T-cell (primary cell): ENCODE measurements at places on chromosomes 13 and 19. TPM values are rescaled to one million over a fixed set of nuclear protein-coding genes. Genes with fewer than 3 reads are reported as not detected.

Gene MUC16
- total RNA-seq: 0.16 TPM

DNA sequence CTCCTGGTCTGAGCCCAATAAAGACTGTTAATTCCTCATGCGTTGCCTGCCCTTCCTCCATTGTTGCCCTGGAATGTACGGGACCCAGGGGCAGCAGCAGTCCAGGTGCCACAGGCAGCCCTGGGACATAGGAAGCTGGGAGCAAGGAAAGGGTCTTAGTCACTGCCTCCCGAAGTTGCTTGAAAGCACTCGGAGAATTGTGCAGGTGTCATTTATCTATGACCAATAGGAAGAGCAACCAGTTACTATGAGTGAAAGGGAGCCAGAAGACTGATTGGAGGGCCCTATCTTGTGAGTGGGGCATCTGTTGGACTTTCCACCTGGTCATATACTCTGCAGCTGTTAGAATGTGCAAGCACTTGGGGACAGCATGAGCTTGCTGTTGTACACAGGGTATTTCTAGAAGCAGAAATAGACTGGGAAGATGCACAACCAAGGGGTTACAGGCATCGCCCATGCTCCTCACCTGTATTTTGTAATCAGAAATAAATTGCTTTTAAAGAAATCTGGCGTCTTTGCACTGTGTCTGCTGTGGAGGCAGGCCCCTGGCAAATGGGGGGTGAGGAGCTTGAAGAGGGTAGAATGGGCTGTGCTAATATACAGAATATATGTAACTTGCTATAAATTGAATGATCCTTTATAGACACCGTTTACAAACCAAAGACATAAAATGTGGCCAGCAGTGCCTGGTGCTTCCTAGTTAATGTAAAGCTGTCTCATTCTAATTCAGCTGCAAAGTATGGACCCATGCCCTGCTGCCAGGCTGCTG, 4.2 kb upstream of the RPS11 start:
- no peak for DNase-seq

DNA sequence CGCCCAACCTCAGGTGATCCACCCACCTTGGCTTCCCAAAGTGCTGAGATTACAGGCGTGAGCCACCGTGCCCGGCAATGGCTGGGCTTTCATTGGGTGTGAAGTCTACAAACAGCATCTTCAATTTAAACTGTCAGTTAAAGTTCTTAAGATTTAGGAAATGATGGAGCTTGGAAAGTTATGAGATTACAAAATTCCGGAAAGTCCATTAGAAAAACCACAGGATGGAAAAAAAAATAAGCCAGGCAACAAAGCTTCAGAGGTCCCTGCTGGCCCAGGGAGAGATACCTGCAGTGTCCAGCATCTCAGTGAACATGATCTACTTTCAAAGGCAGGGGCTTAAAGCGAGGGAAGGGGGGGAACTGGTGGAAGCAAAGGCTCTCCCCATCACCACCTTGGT, 4.6 kb upstream of the ZNF587B start:
- no peak for DNase-seq

DNA sequence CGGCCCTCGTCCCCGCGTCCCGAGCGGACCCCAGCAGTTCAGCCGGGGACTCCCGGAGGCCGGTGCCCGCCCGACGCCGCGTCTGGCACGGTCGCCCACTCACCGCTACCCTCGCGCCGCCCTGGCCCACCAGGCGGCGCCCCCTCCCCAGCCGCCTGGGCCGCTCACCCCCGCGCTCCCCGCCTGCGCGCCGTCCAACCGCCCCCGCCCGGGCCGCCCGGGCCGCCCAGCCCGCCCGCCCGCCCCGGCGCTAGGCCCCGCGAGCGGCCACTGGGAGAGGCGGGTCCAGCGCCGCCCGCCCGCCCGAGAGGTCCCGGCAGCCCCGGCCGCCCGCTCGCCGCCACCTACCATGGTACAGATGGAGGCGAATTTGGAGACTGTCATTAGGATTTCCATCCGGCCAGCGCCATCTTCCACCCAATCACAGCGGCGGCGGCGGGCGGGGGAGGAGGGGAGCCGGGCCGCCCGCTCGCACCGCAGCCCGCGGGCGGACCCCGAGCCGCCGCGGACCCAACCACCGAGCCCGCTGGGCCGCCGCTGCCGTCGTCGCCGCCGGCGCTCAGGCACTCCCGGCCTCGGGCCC, at the start of gene USP12:
TSS of gene USP12 (minus strand) at position 568 of the 583 bp plus-strand sequence. CDS start at position 396, 172 bp downstream.
- DNase-seq: no peak

DNA sequence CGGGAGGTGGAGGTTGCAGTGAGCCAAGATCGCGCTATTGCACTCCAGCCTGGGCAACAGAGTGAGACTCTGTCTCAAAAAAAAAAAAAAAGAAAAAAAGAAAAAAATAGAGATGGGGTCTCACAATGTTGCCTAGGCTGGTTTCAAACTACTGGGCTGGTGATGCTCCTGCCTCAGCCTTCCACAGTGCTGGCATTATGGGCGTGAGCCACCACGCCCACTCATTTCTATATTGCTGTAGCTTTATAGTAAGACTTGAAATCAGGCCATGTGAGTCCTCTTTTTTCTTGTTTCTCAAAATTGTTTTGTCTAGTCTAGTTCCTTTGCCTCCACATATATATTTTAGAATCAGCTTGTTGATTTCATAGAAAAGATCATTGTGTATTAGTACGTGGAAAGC, 18.3 kb downstream of the DNM2 start:
- no peak for DNase-seq

DNA sequence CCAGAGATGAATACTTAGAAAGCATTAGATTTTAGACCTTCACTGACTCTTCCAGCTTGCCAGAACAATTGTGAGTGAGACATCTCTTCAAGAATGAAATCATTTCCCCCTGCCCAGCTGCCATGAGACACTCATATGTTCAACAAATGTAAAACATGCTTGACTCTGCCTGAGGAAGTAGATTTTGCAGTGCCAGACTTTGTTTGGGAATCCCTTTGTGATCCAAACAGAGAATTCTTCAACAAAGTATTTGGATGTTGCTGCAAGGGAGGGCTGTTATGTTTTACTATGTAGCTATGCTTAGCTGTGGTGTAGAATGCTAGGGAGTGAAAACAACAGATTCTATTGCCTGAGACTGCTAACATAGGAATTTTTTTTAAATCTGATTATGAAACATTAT, 416.4 kb downstream of the DCT start:
- DNase-seq: no peak

DNA sequence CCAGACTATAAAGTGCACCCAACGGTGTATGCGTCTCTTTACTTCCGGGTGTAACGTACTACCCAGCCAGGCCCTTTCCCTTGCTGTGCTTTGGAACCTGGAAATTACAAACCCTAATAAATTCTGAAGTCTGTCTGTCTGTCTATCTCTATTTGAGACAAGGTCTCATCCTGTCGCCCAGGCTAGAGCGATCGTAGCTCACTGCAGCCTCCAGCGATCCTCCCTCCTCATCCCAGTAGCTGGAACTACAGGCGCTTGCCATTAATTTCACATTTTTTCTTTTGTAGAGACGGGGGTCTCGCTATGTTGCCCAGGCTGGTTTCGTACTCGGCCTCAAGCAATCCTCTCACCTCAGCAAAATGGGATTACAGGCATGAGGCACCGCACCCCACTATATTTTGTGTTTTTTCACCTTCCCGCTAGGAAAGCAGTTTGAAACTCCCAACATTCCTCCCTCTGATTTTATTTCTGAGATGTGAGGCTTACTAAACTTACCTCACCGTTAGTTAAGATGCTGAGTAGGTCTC, 469 bp upstream of the RNF6 start:
- DNase-seq: no peak
